ENCODE measurements at places on chromosomes 6 and 20.
A peak's percentile ranks its signal among the peaks of the same experiment; 100 is the strongest.

DNA sequence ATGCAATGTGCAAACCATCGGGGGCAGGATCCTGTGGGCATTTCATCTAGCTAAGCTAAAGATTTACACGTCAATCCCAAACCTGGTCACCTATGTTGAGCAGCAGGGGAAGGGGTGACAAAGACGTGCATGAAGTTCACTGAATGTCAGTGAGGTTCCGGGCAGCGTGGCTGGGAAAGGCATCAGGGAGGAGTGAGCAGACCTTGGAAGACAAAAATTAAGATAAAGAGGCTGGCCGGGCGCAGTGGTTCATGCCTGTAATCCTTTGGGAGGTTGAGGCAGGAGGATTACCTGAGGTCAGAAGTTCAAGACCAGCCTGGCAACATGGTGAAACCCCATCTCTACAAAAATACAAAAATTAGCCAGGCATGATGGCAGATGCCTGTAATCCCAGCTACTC, 126.1 kb downstream of the PREX1 start:
- H3K4me1 ChIP-seq: no peaks in the 10 kb centered on the region
- DNase-seq: no peak
- no peaks in the 10 kb centered on the region for H3K27me3 ChIP-seq
- no peak overlapping the region for H3K4me3 ChIP-seq
- no peak overlapping the region for H3K27ac ChIP-seq
- no peaks in the 10 kb centered on the region for H3K36me3 ChIP-seq

DNA sequence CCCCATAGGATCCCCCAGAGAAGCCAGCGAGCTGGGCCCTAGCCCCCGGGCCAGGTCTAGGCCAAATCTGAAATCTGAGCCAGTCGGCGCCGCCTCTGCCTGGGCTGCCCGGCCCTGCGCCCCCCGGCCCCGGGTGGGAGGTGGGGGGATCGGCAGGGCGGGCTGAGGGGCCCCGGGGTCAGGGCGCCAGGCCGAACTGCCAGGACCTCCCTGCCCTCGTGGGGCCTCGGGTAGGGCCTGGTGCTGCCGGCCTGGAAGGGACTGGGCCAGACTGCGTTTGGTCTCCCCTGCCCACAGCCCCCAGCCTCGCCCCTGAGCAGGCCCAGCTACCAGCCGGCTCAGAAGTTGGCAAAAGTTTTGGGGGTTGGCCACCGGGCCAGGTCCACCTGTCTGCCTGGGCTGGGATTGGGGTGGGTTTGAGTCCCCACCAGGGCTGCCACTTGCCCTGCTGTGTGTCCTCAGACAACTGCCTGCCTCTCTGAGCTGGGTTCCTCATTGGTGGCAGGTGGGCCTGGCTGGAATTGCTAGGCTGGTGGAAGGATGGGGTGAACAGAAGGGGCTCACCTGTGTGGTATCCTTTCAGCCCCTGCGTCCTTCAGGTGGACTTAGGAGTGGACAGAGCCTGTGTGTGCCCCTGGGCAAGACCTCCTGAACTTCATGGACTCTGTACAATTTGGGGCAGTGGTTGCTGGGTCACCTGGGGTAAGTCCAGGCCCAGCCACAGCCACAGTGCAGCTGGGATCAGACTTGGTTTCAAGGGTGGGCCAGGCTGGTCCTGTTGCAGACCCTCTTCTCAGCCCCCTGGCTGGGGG, 801 bp downstream of the SRC start:
- DNase-seq: no peak
- peak overlapping the region; percentile 40 for H3K4me3 ChIP-seq
- peaks cover 6% of the 10 kb centered on the region for H3K4me1 ChIP-seq

DNA sequence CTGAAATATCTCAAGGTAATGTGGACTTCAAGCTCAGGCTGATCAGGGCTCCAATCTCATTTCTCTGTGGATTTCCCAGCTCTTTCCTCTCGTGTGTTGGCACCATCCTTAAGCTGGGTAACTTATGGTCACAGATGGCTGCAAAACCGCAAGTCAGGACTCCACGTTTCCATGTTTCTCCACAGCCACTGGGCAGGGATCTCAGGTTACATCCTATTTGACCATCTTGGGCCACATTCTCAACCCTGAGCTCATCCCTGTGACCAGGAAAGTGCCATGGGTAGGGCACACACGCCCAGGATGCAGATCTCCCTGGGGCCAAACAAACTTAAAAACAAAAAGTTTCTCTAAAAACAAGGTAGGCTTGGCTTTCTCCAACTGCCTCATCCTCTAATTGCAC, 15.4 kb downstream of the RPS6KA2 start:
- no peak overlapping the region for H3K27ac ChIP-seq
- H3K36me3 ChIP-seq: no peaks in the 10 kb centered on the region
- no peak overlapping the region for H3K4me3 ChIP-seq
- no peaks in the 10 kb centered on the region for H3K27me3 ChIP-seq

GRCh38 chr6:42046464-42047212, 3.7 kb upstream of the TAF8 start:
- H3K4me3 ChIP-seq: no peak overlapping the region
- no peaks in the 10 kb centered on the region for H3K27me3 ChIP-seq
- no peak for DNase-seq
- peaks cover 33% of the 10 kb centered on the region for H3K4me1 ChIP-seq
- no peak overlapping the region for H3K27ac ChIP-seq

- no peak overlapping the region for H3K4me3 ChIP-seq
- peak overlapping the region; percentile 99 for H3K27ac ChIP-seq
- H3K27me3 ChIP-seq: no peaks in the 10 kb centered on the region
- peaks cover 16% of the 10 kb centered on the region for H3K4me1 ChIP-seq
Measured at GRCh38 chr6:139713424-139713823, 339.0 kb upstream of the CITED2 start.

GRCh38 chr20:36331209-36331608, 25.1 kb downstream of the DLGAP4 start:
- H3K4me3 ChIP-seq: no peak overlapping the region
- no peak for DNase-seq
- no peaks in the 10 kb centered on the region for H3K36me3 ChIP-seq
- H3K4me1 ChIP-seq: no peaks in the 10 kb centered on the region
- H3K27ac ChIP-seq: no peak overlapping the region

DNA sequence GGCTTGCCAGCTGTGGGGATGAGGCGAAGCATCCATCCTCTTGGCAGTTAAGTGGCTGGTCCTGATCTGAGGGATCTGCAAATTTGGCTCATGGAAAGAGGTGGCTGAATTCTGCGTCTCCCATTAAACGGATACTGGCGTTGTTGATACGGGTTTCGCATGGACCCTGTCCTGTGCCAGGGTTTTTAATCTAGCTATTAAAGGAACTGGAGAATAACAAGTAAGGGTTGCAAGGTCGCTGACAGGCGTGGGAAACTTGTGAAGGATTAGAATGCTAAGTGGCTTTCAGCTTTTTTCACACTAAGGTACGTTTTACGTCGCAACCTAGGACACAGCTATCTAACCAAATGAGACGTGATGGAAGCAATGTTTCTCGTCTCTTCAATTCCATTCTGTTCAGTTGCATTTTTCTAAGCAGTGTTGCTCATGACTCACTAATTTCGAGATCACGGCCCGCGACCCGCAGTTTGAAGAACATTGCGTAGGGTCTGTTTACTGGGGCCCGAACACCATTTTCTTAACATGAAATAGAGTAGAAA, 852 bp downstream of the GMNN start:
- no peaks in the 10 kb centered on the region for H3K27me3 ChIP-seq
- H3K4me1 ChIP-seq: peaks cover 26% of the 10 kb centered on the region
- H3K36me3 ChIP-seq: peaks cover 7% of the 10 kb centered on the region

DNA sequence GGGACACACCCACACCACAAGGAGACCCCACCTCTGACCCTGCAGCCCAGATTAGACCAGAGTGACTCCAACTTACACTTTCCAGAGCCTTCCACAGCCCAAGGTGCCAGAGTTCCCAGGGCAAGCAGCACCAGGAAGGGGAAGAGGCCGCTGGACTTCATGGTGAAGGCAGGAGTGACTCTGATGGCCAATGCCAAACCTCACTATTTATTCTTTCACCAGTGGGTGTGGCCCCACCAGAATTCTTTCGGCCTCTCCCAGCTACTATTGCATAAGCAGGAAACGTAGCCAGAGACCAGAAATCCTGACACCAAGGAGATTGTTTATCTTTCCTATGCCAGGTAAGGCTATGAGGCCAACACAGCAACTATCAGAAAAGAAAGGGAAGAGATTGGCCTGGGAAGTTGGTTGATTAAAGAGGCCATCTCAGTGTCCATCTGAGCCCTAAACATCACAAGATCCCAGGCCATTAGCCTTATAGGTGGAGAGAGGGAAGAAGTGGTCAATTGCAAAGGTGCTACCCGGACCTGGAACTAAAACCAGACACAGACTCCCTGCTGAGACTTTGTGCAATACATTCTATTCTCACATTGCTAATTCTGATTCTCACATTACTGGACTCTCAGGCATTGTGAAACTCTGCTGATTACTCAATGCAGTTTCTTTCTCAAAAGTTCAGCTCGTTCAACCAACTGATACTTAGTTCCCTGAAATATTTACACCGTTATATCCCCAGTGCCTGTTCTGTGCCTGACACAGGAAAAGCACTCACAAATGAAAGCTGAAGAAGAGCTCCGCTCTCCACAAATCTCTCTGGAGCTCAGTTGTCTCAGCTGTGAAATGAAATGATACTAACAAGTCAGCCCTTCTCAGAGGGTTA, at the start of gene SLPI:
SLPI (minus strand) TSS at position 182 of the 880 bp plus-strand sequence; CDS start at position 161, 21 bp downstream.
- no peak for DNase-seq
- peaks cover 7% of the 10 kb centered on the region for H3K27me3 ChIP-seq
- no peak within 1 kb of the TSS for H3K4me3 ChIP-seq
- no peaks in the 10 kb centered on the region for H3K36me3 ChIP-seq

DNA sequence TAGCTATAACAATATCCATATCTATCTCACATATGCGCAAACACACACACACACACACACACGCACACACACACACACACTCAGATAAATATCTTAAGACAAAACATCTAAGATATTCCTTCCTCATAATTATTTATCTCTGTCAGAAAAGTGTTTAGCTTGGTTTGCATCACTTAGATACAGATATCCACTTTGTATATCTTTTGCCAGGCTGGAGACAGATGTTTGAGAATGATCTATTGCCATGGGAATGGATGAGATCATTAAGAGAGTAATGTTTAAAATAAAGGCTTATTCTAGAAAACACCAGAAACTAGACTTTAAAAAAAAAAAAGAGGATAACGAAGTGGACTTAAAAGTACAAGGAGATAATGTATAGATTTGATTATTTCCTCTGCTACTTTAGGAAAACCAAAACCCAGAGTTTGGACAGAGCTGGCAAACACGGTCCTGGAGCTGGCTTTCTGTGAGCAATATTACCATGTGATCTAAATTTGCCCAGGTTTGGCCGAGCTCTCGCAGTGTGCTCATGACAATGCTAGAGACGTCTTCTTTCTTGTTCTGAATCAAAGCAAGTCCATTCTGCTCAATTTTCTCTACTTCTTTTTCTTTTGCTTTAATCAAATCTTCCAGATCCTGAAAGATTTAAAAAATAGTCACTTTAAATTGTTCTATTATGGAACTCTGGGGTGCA, 411.8 kb downstream of the SYNE1 start:
- no peak overlapping the region for H3K4me3 ChIP-seq
- H3K27ac ChIP-seq: no peak overlapping the region
- no peaks in the 10 kb centered on the region for H3K27me3 ChIP-seq
- no peaks in the 10 kb centered on the region for H3K36me3 ChIP-seq

GRCh38 chr6:11672256-11672655, 106.3 kb downstream of the ADTRP start:
- H3K4me1 ChIP-seq: no peaks in the 10 kb centered on the region
- no peak overlapping the region for H3K27ac ChIP-seq
- H3K4me3 ChIP-seq: no peak overlapping the region
- H3K36me3 ChIP-seq: no peaks in the 10 kb centered on the region
- H3K27me3 ChIP-seq: no peaks in the 10 kb centered on the region
- no peak for DNase-seq

GRCh38 chr6:99736302-99736701, 129.7 kb downstream of the PRDM13 start:
- no peak overlapping the region for H3K4me3 ChIP-seq
- no peaks in the 10 kb centered on the region for H3K36me3 ChIP-seq
- H3K27me3 ChIP-seq: peaks cover 11% of the 10 kb centered on the region
- DNase-seq: no peak

DNA sequence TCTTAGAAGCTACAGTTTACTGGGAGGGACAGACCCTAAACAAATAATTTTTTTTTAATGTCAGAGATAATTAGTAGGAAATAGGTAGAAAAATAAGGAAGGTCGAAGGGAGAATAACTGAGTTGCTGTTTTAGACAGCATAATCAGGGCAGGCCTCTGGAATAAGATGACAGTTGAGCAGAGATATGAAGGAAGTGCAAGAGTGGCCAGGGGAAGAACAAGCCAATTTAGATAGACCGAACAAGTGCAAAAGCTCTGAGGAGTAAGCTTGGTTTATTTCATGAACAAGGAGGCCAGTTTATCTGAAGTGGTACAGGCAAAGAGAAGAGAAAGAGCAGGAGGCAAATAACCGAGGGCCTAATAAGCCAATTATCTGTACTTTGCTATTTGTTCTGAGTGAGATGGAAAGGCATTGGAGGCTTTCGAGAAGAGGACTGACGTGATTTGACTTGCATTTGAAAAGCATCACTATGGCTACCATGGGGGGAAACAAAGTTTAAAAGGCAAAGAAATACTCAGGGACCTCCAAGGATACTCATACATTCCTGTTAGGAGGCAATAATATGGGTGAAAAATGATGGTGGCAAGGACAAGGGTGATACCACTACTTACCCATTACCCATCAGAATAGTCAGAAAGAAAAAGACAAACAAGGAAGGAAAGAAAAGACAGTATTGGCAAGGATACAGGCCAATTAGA, 19.7 kb downstream of the PROCR start:
- no peak for DNase-seq
- H3K4me1 ChIP-seq: no peaks in the 10 kb centered on the region
- H3K4me3 ChIP-seq: no peak overlapping the region
- H3K27me3 ChIP-seq: no peaks in the 10 kb centered on the region
- H3K36me3 ChIP-seq: no peaks in the 10 kb centered on the region
- no peak overlapping the region for H3K27ac ChIP-seq

DNA sequence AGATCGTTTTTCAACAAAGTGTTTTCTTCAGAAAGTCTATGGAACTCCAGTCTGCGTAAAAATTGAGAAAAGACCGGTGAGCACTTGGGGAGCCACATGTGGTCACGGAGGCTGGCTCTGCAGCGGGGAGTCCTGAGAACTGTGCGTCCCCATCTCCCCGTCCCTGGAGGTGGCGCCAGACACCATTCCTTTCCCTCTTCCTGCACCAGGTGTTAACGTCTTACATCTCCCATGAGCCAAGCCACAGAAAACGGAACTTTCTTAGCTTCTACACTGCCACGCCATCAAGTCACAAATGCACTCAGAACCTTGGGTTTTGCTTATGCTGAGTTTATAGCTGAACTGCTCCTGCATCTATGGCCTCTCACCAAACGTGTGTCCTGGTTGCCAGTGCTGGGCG, 62.6 kb downstream of the GINS1 start:
- no peaks in the 10 kb centered on the region for H3K27me3 ChIP-seq
- H3K27ac ChIP-seq: no peak overlapping the region
- peak; percentile 8 for DNase-seq
- no peaks in the 10 kb centered on the region for H3K36me3 ChIP-seq

DNA sequence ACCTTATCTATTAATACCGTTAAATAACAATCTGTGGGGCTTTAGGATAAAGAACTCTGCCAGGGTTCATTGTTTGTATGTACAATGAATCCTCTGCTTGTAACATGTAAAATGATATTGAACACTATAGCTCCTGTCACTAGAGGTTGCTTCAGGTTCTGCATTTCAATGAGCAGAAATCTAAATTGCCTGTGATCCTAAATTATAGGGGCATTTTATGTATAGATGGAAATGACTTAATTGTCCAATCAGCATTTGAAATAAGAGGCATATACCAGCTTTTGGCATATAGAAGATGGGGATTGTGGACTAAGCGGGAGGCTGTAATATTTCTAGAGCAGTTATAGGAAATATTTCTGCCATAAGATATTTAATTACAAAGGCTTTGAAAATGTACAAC, 2.0 kb downstream of the NCOA3 start:
- peaks cover 33% of the 10 kb centered on the region for H3K4me1 ChIP-seq

GRCh38 chr6:14086701-14087100, 30.9 kb upstream of the CD83 start:
- no peaks in the 10 kb centered on the region for H3K4me1 ChIP-seq
- H3K4me3 ChIP-seq: no peak overlapping the region
- DNase-seq: no peak
- no peak overlapping the region for H3K27ac ChIP-seq
- H3K36me3 ChIP-seq: no peaks in the 10 kb centered on the region
